ENCODE measurements at places on chromosomes 2 and 18.

DNA sequence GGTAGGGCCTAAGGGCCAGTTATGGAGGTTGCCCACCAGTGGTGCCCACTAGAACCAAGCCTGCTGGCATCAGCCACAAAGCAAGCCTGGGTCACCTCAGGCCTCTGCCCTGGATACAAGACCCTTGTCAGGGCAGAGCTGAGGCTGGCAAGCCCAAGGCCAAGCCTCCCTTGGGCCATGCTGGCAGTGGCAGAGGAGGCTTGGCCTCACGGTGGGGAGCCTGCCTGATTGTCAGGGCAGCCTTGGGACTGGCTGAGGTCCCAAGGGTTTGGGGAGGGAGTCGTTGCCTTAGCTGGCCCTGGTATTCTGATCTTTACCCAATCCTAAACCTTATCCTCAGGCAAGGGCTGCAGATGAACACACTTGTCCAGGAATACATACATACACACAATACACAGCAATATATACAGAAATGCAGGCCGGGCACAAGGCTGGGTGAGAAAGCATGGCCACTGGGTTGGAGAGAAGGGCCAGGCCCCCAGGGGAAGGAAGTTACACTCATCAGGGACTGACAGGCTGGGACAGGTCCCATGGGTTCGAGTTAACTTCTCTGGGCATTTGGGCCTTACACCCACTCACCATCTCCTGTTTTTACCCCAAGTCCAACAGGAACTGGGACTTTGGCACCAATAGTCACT is 21.0 kb downstream of the CCT7 start:
- no peak for DNase-seq
- H3K27ac ChIP-seq: no peak overlapping the region
- H3K4me3 ChIP-seq: no peak overlapping the region
- H3K36me3 ChIP-seq: peaks cover 22% of the 10 kb centered on the region

GRCh38 chr2:237290261-237290660 is 123.7 kb downstream of the COL6A3 start:
- H3K27ac ChIP-seq: no peak overlapping the region
- H3K4me3 ChIP-seq: no peak overlapping the region
- no peak for DNase-seq
- H3K27me3 ChIP-seq: peaks cover 67% of the 10 kb centered on the region
- no peaks in the 10 kb centered on the region for H3K36me3 ChIP-seq

- no peak overlapping the region for H3K4me3 ChIP-seq
- no peak overlapping the region for H3K27ac ChIP-seq
- H3K27me3 ChIP-seq: no peaks in the 10 kb centered on the region
- H3K36me3 ChIP-seq: peaks cover 1% of the 10 kb centered on the region
- DNase-seq: no peak
- H3K4me1 ChIP-seq: no peaks in the 10 kb centered on the region
Measured at GRCh38 chr18:62045316-62045715, 141.5 kb downstream of the PIGN start.

- no peaks in the 10 kb centered on the region for H3K4me1 ChIP-seq
- no peak for DNase-seq
- no peak overlapping the region for H3K4me3 ChIP-seq
- H3K36me3 ChIP-seq: no peaks in the 10 kb centered on the region
- no peaks in the 10 kb centered on the region for H3K27me3 ChIP-seq
Measured at GRCh38 chr18:56285387-56286065, 352.9 kb downstream of the TXNL1 start.

- H3K36me3 ChIP-seq: no peaks in the 10 kb centered on the region
- no peak overlapping the region for H3K27ac ChIP-seq
- H3K4me3 ChIP-seq: no peak overlapping the region
- no peak for DNase-seq
- no peaks in the 10 kb centered on the region for H3K4me1 ChIP-seq
- H3K27me3 ChIP-seq: no peaks in the 10 kb centered on the region
Measured at GRCh38 chr2:182375862-182376261, 51.0 kb downstream of the PDE1A start.

DNA sequence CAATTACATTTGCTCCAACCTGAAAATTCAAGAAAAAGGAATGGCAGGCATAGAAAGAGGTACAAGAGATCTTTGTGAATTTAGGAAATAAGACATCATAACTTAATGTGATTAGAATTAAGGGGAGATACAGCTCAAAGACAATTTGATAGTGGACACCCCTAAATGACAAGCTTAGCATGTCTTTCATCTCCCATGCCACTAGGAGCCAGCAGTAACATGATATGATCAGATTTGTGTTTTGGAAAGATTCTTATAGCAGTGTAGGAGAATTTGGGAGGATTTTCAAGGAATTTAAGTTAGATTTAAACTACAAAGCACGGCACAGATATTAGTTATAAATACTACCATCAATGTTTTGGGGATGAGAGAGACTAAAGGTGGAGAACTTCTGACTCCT is 340.8 kb downstream of the RDH14 start:
- no peak for DNase-seq
- H3K27ac ChIP-seq: no peak overlapping the region
- no peak overlapping the region for H3K4me3 ChIP-seq

GRCh38 chr2:65514555-65515195 is 82.3 kb upstream of the SPRED2 start:
- no peaks in the 10 kb centered on the region for H3K4me1 ChIP-seq
- no peak overlapping the region for H3K27ac ChIP-seq
- no peak for DNase-seq
- H3K27me3 ChIP-seq: peaks cover 13% of the 10 kb centered on the region
- H3K4me3 ChIP-seq: no peak overlapping the region
- H3K36me3 ChIP-seq: no peaks in the 10 kb centered on the region

DNA sequence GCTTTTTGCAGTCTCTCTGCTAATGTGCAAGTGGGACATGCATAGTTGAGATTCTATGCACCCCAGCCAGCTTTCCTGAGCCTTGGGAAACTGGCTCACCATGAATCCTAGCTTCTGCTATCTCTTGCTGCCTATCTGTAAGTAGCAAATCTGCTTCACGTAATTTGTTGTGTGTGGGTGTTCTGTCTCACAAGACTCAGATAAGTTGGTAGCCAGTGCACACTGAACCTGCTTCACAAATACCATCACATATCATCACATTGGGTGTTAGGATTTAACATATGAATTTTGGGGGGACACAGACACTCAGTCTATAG is 13.9 kb upstream of the VRK2 start:
- no peaks in the 10 kb centered on the region for H3K4me1 ChIP-seq
- no peaks in the 10 kb centered on the region for H3K36me3 ChIP-seq
- no peak overlapping the region for H3K27ac ChIP-seq
- no peak overlapping the region for H3K4me3 ChIP-seq
- H3K27me3 ChIP-seq: no peaks in the 10 kb centered on the region

GRCh38 chr2:237552908-237553307 is 13.5 kb upstream of the PRLH start:
- no peaks in the 10 kb centered on the region for H3K36me3 ChIP-seq
- no peak overlapping the region for H3K27ac ChIP-seq
- peaks cover 30% of the 10 kb centered on the region for H3K27me3 ChIP-seq
- no peaks in the 10 kb centered on the region for H3K4me1 ChIP-seq
- DNase-seq: no peak

- no peaks in the 10 kb centered on the region for H3K4me1 ChIP-seq
- H3K4me3 ChIP-seq: no peak overlapping the region
- H3K27ac ChIP-seq: no peak overlapping the region
- H3K36me3 ChIP-seq: no peaks in the 10 kb centered on the region
- DNase-seq: no peak
Measured at GRCh38 chr2:65786007-65786717, 353.8 kb upstream of the SPRED2 start.

DNA sequence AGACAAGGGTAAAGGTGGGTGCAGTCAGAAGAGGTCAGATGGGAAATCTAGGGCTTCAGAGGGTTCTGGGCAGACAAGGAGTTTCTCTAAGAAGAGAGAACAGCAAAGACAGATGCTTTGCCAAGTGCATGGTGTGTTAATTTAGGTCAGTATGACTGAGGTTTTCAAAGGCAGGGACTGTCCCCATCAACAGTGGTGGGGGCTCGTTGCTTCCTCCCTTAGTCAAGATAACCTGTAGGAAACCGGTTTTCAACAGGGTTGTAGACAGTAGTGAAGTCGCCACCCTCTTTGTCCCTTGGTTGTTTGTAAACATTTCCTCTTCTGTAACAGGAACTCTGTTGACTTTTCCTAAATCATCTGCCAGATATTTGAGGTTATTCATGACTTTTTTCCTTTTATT is 11.6 kb downstream of the RAB12 start:
- no peak for DNase-seq
- no peak overlapping the region for H3K27ac ChIP-seq
- H3K27me3 ChIP-seq: no peaks in the 10 kb centered on the region
- H3K36me3 ChIP-seq: peaks cover 10% of the 10 kb centered on the region
- H3K4me1 ChIP-seq: peaks cover 77% of the 10 kb centered on the region

- no peak overlapping the region for H3K27ac ChIP-seq
- H3K4me1 ChIP-seq: no peaks in the 10 kb centered on the region
- H3K4me3 ChIP-seq: no peak overlapping the region
- no peaks in the 10 kb centered on the region for H3K36me3 ChIP-seq
- H3K27me3 ChIP-seq: peaks cover 43% of the 10 kb centered on the region
Measured at GRCh38 chr18:45268583-45268982, 346.7 kb upstream of the SLC14A2 start.

- peak overlapping the region; percentile 94 for H3K27ac ChIP-seq
- DNase-seq: no peak
- peak overlapping the region; percentile 75 for H3K4me3 ChIP-seq
- no peaks in the 10 kb centered on the region for H3K27me3 ChIP-seq
Measured at GRCh38 chr18:77103187-77103850, 29.3 kb downstream of the MBP start.

GRCh38 chr2:61924895-61925663 is 19.6 kb downstream of the COMMD1 start:
- no peak for DNase-seq
- no peaks in the 10 kb centered on the region for H3K4me1 ChIP-seq
- peaks cover 6% of the 10 kb centered on the region for H3K36me3 ChIP-seq
- H3K4me3 ChIP-seq: no peak overlapping the region

- peak overlapping the region; percentile 39 for H3K27ac ChIP-seq
- H3K36me3 ChIP-seq: peaks cover 2% of the 10 kb centered on the region
- H3K4me1 ChIP-seq: peaks cover 46% of the 10 kb centered on the region
- H3K27me3 ChIP-seq: peaks cover 18% of the 10 kb centered on the region
- peak; percentile 17 for DNase-seq
Measured at GRCh38 chr18:45774065-45774521, 50.1 kb downstream of the SLC14A1 start.

DNA sequence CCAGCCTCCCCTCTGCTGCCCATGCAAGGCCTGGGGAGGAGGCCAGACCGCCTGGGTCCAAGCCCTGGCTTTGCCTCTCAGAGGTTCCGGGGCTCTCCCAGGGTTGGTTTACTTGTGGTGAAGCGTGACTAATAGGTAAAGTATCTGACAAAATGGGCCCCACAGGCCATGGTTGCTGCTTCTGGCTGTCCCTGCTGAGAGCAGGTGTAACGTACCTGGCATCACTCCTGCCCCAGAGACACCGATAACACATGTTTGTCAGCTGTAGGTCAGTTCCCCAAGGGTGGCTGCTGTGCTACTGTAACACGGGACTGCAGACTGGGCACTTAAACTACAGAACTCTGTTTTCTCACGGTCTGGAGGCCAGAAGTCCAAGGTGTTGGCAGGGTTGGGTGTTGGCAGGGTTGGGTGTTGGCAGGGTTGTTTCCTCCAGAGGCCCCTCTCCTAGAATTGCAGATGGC is 34.1 kb downstream of the ODC1 start:
- peaks cover 6% of the 10 kb centered on the region for H3K4me1 ChIP-seq
- no peak for DNase-seq
- peaks cover 11% of the 10 kb centered on the region for H3K36me3 ChIP-seq

- H3K27me3 ChIP-seq: no peaks in the 10 kb centered on the region
- DNase-seq: no peak
- H3K4me3 ChIP-seq: no peak overlapping the region
- H3K4me1 ChIP-seq: peaks cover 60% of the 10 kb centered on the region
- H3K36me3 ChIP-seq: peaks cover 2% of the 10 kb centered on the region
Measured at GRCh38 chr2:127355407-127356008, 32.3 kb downstream of the MAP3K2 start.

DNA sequence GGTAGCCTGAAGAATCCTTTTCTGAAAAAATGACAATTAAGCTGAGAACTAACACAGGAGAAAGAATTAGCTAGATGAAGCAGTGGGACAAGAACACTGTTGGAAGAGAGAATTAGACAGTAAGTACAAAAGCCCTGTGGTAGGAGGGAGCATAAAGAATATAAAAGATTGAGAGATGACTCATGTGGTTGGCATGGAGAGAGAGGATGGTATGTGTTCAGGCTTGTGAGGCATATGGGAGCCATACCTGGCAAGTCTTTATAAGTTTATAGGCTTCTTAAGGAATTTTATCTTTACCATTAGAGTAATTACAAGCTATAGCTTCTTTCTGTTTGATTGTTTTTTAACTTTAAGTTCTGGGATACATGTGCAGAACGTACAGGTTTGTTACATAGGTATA is 325.0 kb downstream of the ARL6IP6 start:
- no peak for DNase-seq
- H3K4me1 ChIP-seq: no peaks in the 10 kb centered on the region
- no peak overlapping the region for H3K4me3 ChIP-seq
- H3K27me3 ChIP-seq: no peaks in the 10 kb centered on the region

- H3K27me3 ChIP-seq: peaks cover 22% of the 10 kb centered on the region
- no peak overlapping the region for H3K4me3 ChIP-seq
- no peaks in the 10 kb centered on the region for H3K36me3 ChIP-seq
- no peaks in the 10 kb centered on the region for H3K4me1 ChIP-seq
Measured at GRCh38 chr18:50151926-50152325, 43.0 kb downstream of the MYO5B start.

- peaks cover 2% of the 10 kb centered on the region for H3K36me3 ChIP-seq
- H3K27ac ChIP-seq: no peak overlapping the region
- no peak overlapping the region for H3K4me3 ChIP-seq
- H3K4me1 ChIP-seq: peaks cover 7% of the 10 kb centered on the region
- no peaks in the 10 kb centered on the region for H3K27me3 ChIP-seq
Measured at GRCh38 chr2:112879491-112880041, 31.4 kb upstream of the IL37 start.

DNA sequence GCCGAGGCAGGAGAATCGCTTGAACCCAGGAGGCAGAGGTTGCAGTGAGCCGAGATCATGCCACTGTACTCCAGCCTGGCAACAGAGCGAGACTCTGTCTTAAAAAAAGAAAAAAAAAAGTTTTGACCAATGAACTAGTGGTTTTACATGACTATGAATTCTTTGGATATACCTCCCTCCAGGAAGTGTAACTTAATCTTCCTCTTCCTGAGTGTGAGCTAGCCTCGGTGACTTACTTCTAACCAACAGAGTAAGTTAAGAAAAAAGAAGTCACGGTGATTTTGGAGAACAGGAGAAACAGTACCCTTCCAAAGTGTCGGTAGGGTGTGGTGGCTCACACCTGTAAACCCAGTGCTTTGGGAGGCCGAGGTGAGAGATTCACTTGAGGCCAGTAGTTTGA is 7.1 kb downstream of the TIA1 start:
- peaks cover 44% of the 10 kb centered on the region for H3K4me1 ChIP-seq
- no peak for DNase-seq
- no peak overlapping the region for H3K27ac ChIP-seq
- no peaks in the 10 kb centered on the region for H3K27me3 ChIP-seq
- peaks cover 21% of the 10 kb centered on the region for H3K36me3 ChIP-seq
- H3K4me3 ChIP-seq: no peak overlapping the region

- no peak for DNase-seq
- H3K27ac ChIP-seq: no peak overlapping the region
- H3K4me3 ChIP-seq: no peak overlapping the region
- H3K4me1 ChIP-seq: peaks cover 34% of the 10 kb centered on the region
Measured at GRCh38 chr2:168136392-168136977, 110.9 kb downstream of the STK39 start.

GRCh38 chr18:45715212-45715780 is 8.7 kb upstream of the SLC14A1 start:
- DNase-seq: no peak
- peaks cover 3% of the 10 kb centered on the region for H3K36me3 ChIP-seq
- H3K27ac ChIP-seq: no peak overlapping the region
- H3K27me3 ChIP-seq: no peaks in the 10 kb centered on the region
- H3K4me1 ChIP-seq: no peaks in the 10 kb centered on the region

GRCh38 chr2:72576459-72576858 is 249.4 kb downstream of the EXOC6B start:
- DNase-seq: no peak
- H3K36me3 ChIP-seq: no peaks in the 10 kb centered on the region
- no peak overlapping the region for H3K27ac ChIP-seq
- H3K4me1 ChIP-seq: no peaks in the 10 kb centered on the region
